Activated naive CD8-positive, alpha-beta T cell treated with anti-CD3 and anti-CD28 coated beads, Interleukin-2, amount 50 U/mL, for 16 hours (primary cell): ENCODE measurements at places on chromosomes 13 and 19.

- no peak for DNase-seq
Observed at GRCh38 chr13:111304041-111304544, 16.3 kb upstream of the TEX29 start.

GRCh38 chr19:15187026-15188007, 13.5 kb downstream of the NOTCH3 start:
- DNase-seq, result no peak

GRCh38 chr13:36129539-36129938, 1.6 kb downstream of the DCLK1 start:
- DNase-seq, result no peak

DNA sequence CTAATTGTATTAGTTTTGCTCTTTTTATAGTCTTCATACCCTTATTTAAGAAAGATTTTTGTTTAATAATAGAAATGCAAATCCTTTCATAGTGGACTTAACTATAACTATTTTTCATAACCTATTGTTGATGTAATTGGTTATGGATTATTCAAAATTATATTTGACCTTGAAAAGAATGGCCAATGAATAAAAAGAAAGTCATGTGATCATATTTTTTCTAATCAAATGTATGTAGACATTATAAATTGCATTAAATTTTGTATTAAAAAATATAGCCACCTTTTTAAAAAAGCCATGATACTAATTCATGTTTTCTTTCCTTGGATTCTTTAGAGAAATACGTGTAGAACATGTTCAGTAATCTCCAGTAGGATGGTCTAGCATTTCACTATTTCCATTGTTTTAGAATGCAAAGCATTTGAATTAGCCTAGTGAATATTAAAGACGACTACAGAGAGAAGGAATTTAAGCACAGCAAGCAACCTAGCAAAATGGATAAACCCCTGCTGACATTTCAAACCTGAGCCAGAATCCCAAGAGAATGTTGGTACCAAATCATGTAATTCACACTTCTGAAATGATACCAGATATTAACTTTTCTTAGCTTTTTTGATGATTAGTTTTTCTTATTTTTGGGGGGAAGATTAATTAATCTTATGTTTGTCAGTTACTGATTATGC, 1297.4 kb upstream of the MIR17HG start:
- no peak for DNase-seq

DNA sequence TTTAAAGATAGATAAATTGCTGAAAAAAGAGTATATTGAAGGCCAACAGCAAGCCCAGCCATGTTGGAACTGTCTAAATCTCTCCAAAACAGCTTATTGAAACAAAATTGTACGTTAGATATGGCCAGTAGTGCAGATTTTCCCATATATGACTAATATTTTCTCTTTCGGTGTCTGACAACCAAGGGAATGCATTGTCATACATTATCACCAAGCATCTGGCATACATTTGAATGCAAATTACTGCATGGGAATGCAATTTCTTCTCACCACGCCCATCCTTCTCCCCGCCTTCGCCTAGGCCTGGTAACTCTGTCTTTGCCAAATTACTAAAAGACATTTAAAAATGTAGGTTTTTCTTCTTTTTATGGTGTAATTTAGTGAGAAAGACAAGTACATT, 32.5 kb upstream of the IRS2 start:
- no peak for DNase-seq

DNA sequence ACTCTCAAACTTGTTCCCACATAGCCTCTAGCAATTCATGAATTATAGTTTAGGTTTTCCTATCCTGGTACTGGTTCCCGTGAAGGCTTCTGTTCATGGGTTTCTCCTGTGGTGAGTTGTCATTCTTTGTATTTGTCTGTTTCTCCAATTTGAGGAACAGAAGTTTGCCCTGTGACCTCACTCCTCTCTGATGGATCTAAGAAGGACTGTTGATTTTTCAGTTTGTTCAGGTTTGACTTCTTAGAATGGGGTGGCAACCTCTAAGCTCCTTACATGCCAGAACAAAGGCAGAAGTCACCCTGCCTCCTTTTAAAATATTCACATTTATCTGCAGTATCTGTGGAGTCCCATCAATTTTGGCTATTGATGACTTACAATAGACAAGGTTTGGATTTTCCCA, 354.0 kb downstream of the SPRY2 start:
- no peak for DNase-seq

DNA sequence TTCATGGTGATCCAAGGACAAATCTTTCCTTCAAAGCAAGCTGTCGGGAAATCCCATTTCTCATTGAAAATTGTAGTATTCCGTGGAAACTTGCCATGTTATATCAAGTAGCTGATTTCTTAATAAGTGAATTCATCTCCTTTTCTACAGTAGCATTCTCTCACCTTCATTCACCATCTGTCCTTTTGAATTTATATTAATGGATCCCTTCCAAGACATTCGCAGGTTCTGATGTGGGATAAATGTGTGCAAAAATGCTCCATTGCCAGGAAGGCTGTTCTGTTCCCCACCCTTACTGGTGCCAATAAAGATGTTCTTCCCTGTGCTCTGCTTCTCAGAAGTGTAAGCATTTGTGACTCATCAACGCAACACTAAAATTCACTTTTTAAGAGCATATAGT, 36.2 kb downstream of the AMER2 start:
- DNase-seq, result no peak

GRCh38 chr13:95185311-95185710, 115.9 kb downstream of the ABCC4 start:
- DNase-seq, result no peak

DNA sequence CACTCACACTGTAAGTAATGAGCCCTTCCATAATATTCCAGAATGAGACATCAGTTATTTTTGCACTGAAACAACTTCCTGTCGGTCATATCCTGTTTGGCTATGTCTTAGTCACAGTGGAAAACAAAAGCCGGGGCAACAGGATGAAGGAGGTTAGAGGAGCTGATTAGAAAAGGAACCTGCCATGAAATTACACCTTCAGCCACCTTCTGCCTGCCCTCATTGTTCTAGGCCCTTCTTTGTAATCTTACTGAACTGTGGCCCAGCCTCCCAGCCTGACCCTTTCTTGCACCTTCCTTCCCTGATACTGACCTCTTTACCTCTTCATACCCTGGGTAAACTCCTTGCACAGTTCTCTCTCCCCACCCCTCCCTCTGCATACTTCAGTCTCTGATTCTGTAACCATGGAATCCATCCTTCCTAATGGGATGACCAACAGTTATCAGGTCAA, 67.3 kb downstream of the DOCK9 start:
- no peak for DNase-seq

GRCh38 chr19:12513531-12514061, 29.0 kb upstream of the ZNF709 start:
- DNase-seq, result no peak

GRCh38 chr13:59951011-59951410, 212.7 kb downstream of the DIAPH3 start:
- no peak for DNase-seq

DNA sequence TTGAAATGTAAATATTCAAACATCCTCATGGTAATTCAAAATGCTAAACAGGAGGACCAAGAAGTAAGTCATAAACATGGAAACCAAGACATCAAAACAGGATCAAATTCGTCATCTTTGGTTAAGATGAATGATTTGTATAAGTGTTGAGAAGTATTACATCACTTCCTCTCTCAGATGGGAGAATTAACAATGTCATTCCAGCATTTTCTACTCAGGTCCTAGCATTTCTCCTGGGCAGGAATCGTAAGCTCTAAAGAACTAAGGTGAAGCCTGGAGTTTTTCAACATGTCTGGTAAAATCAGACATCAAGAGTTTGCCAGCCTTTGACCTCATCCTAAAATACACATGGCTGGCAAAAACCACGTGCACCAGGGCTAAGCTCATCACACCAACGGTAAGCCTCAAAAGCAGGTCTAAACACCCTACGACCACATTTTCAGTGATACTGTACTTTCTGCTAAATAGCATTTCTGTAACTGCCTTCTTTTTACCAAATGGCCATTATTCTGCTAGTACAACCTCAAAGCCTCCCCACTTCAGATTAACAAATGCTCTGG, 24.8 kb downstream of the RANBP3 start:
- no peak for DNase-seq

GRCh38 chr19:44605547-44605946, 7.8 kb upstream of the IGSF23 start:
- no peak for DNase-seq
